Thoracic aorta endothelial cell (primary cell): ENCODE measurements at places on chromosomes 7 and 10. TPM values are rescaled to one million over a fixed set of nuclear protein-coding genes. Genes with fewer than 3 reads are reported as not detected.

The SPACDR gene
- total RNA-seq = 1.7 and 1.9 TPM in 2 replicates

The ATP6V0A4 gene
- total RNA-seq = 0.40 and 0.79 TPM in 2 replicates

The LIPJ gene
- total RNA-seq = 0.07 TPM in 1 of 2 replicates, not detected in the other

The ADAP1 gene
- 0.22 and 0.27 TPM in 2 replicates for total RNA-seq

The FXYD4 gene
- total RNA-seq = not detected in 2 replicates

The CXCL12 gene
- 0.14 and 1.2 TPM in 2 replicates for total RNA-seq

The INA gene
- total RNA-seq = 0.29 and 0.66 TPM in 2 replicates

The LOXL4 gene
- total RNA-seq = 1.2 and 1.6 TPM in 2 replicates
